ENCODE measurements at places on chromosomes 7 and 10.

- DNase-seq: no peak
These were observed 203.1 kb downstream of the ZMYND11 start for GRCh38 chr10:338171-339037.

GRCh38 chr10:6269953-6270867, 67.5 kb downstream of the PFKFB3 start:
- DNase-seq: no peak

GRCh38 chr7:116423499-116423898, 76.0 kb upstream of the CAV2 start:
- DNase-seq: no peak

DNA sequence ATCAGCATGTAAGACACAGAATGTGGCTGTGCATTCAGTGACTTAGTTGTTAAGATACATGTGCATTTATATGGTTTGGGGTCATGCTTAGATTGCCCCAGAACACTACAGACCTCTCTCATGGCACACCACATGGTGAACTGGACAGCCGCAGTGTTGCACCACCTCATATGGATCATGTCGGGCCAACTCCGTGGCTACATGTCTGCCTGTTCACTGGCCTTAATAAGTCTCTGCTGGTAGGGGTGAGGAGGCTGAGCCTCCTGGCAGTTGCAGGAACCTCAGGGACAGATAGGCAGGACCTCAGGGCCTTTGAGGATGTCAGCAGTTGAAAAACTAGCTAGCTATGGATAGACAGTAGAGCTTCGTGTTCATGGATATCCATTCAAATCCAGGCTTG, 751.0 kb downstream of the GRID1 start:
- DNase-seq: no peak

- DNase-seq: no peak
These were observed 300.3 kb downstream of the ADK start for GRCh38 chr10:74451127-74451829.

DNA sequence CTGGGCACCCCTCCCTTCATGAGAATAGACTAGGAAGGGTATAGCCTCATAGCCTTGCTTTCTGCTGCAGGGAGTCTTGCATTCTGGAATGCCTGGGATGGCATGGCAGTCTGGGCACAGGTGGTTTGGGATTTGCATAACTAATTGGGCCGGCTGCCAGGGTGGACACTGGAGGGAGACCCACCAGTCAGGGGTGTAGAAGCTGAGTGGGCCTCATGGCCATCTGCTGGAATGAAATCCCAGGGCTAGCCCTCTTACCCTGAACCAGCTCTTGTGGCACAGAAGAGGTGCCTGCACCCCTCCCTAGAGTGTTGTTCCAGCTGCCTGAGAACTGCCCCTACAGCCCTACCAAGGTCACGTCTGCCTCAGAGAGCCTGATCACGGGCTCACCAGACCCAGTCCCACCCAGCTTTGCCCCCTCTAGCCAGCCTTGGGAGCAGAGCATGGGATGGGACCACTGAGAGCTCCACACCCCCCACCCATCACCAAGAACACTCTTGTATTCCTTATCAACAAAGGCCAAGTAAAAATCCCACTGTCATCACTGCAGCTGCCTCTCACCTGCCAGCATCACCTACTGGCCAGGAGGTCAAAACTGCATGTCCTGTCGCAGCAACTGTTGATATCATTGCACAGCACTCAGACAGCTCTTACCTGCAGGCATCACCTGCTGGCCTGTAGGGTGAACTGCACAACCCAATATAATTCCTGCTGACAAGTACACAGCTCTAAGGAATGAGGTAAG, 148.9 kb downstream of the ZEB1 start:
- no peak for DNase-seq

DNA sequence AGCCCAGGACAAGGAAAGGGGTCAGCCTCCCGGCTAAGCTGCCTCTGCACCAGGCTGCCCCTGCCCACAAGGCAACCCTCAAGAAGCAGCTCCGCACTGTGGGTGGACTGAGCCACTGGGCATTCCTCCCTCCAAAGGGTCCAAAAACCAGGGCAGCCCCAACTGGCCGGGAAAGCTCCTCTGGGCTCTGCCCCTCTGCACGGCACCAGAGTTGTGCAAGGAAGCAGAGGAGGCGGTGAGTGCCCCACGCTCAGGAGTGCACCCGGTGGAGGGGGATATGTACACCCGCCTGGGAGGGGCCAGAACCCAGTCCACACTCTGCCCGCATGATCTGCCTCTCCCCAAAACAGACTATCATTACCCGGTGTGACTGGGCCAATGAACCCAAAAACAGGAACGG, 43.8 kb downstream of the PTPRN2 start:
- DNase-seq: no peak

- no peak for DNase-seq
These were observed 174.9 kb downstream of the C7orf25 start for GRCh38 chr7:42736931-42737330.

GRCh38 chr7:108442039-108442568, 14.1 kb downstream of the NRCAM start:
- DNase-seq: peak; percentile 74

GRCh38 chr10:101684782-101685181, 10.2 kb downstream of the FBXW4 start:
- no peak for DNase-seq

- DNase-seq: no peak
These were observed 40.1 kb downstream of the LYZL1 start for GRCh38 chr10:29328983-29329382.

- DNase-seq: no peak
These were observed 43.2 kb downstream of the CCNY start for GRCh38 chr10:35379226-35380137.

DNA sequence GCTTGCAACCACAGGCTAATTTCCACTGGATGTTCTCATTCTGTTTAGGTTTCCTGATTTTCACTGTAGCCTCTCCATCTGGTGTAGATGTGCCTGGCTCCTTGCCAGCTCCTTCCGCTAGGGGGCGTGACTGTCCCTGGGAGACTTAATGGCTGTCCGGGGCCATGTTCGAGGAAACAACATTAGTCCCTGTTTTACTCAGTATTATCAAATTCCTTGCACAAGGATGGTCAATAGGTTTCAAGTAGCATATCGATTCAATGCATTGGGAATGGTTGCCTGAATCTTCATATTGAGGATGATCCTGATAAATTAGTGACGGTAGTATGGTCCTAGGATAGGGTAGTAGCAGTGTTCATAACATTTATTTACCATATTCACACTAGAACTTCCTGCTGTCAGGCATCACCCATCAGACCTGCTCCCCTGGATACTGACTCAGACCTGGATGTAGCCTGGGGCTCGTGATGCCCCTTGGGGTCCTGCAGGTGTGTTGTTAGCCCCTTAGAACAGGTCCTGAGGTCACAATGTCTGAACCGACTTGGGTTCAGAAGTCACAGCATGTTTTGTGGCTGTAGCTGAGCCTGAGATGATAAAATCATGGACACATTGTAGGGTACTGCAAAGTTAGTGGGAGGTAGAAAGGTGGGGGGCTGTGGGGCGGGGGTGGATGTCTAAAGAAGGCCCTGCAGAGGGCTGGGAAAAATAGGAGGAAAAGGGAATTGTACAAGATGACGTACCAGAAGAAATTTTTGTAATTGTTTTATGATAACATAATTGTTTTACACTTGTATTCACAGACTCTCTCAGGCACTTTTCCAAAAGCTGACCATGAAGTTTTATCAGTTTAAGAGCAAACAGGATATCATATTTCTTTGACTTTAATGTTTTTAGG, 8.9 kb upstream of the EXOC6 start:
- DNase-seq: no peak

- DNase-seq: no peak
These were observed 216.6 kb downstream of the KLF6 start for GRCh38 chr10:3568392-3568791.

DNA sequence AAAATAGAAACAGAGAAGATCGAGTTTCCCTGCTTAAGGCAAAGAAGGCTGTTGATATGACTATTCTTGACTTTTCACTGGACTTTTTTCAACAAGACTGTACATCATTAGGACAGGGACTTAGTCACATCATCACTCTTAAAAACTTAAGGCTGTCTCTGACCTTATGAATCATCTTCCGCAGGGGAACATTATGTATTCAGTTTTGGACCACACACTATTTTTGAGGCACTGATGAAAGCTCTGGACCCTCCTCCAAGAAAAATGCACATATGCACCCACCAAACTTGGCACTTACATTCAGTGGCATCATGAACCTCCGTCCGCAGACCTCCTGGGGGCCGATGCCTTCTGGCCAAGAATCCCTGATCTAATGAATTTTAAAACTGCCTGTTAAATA, 96.4 kb downstream of the CALD1 start:
- DNase-seq: no peak

GRCh38 chr7:158057446-158057845, 530.2 kb downstream of the PTPRN2 start:
- DNase-seq: no peak

- no peak for DNase-seq
These were observed 129.7 kb downstream of the MARCHF5 start for GRCh38 chr10:92420546-92421275.

GRCh38 chr10:6678956-6679355, 98.9 kb upstream of the PRKCQ start:
- DNase-seq: no peak

DNA sequence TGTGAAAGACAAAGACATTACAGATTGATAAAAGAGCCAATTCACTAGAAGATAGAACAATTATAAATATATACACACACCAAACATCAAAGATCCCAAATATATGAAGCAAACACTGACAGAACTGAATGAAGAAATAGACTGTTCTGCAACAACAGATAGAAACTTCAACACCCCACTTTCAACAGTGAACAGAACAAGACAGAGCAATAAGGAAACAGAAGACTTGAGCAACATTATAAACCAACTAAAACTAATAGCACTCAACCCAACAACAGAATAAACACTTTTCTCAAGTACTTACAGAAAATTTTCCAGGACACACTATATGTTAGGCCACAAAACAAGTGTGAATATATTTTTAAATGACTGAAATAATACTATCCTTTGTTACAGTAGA, 10.9 kb downstream of the CDCA7L start:
- no peak for DNase-seq

- no peak for DNase-seq
These were observed 93.5 kb upstream of the MALRD1 start for GRCh38 chr10:18955061-18955460.

DNA sequence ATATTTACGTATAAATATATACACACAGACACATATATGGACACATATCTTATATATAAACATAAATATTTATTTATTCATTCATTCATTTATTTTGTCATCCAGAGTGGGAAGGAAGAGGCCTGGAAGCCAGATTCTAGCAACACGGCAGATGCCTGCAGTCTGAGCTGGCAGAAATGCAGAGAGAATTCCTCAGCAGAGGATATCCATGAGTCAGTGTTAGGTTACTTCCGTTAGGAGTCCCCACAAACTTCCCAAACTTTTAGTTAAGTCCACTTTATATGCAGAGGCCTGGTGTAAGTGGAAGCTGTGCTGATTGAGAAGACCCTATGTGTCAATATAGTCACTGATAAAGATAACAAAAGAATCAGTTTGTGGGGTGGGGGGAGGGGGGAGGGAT, 89.6 kb downstream of the PPP1R17 start:
- DNase-seq: no peak

DNA sequence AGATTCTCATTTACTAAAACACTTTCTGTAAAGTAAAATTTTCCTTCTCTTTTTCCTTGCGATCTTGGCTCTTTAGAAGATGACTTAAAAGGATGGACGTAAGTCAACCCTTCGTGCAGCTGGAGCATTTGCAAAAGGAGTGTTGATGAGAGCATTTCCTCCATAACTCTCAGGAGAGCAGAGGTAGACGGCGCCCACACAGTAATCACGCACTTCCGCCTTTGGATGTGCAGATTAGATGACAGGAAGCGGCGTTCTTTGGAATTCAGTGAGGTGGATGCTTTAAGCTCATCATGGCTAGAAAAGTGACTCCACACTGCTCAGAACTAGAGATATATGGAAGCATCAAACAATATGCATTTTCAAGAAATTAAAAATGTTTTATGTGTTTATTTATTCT, 43.0 kb upstream of the NPS start:
- DNase-seq: no peak

DNA sequence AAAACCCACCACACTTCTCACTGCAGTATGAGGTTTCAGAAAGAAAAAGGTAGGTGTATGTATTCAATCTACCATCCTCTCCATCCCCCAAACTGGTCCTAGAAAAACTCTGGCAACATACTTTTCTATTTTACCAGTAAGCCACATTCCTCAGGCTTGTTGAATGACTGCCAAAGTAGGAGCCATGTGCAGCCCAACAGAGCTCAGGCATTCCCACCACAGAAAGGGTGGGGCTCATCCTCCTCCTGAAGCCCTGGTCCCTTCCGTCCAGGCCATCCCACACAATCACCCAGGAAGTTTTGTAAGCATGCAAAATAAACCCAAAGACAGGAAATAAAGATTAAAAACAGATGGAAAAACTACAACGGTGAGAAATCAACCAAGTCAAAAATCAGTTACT, 57.2 kb downstream of the MAD1L1 start:
- no peak for DNase-seq

GRCh38 chr10:73876971-73877370, 2.6 kb upstream of the CAMK2G start:
- no peak for DNase-seq

GRCh38 chr7:141710301-141710700, 2.1 kb downstream of the WEE2 start:
- no peak for DNase-seq

GRCh38 chr10:89327803-89328441, at the start of gene IFIT3:
TSS of gene IFIT3 (plus strand) at chr10:89327997. CDS start at chr10:89328074, 77 bp downstream.
- DNase-seq: no peak

DNA sequence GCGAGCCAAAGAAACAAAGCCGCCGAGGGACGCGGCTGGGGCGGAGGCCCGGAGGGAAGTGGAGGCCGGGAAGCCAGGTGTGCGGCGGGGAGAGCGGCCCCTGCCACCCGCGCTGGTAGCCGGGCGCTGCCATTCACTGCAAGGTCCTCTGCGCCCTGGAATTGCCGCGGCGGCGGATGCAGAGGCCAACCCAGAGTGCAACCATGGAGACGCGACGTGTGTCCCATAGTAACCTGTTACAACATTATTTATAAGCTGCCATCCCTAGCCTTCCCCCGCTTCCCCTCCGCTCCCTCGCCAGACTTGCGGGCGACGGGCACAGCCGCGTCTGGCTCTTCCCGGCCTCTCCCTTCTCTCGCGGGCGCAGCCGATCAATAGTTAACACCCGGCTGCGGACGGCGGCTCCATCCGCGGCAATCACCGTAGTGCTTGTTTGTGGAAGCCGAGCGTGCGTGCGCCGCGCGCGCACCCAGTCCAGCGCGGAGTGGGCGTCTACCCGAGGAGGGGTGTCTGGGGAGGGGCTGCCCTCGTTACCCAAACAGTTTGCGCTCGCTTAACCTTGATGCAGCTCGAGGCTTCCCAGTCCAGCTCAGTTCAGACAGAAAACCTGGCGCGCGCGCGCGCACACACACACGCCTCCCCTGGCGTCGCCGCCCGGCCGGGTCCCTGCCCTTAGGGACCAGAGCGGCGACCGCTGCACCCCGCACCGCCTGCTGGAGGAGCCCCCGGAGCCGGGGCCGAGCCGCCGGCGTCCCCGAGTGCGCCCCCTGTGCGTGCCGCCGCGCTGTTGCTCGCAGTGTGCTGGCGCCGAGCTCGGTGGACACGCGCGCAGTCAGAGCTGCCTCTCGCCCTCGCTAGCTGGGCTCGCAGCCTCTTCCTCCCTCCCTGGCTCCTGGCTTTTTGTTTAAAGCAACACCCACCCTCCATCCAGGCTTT, 165.4 kb upstream of the DPP6 start:
- DNase-seq: peak; percentile 76

GRCh38 chr7:137846827-137847567, at the start of gene DGKI:
TSS of gene DGKI (minus strand) at chr7:137846974.
- peak; percentile 16 for DNase-seq

All from NCI-H1092 (cell line).